ENCODE measurements at places on chromosomes 5 and 9.

DNA sequence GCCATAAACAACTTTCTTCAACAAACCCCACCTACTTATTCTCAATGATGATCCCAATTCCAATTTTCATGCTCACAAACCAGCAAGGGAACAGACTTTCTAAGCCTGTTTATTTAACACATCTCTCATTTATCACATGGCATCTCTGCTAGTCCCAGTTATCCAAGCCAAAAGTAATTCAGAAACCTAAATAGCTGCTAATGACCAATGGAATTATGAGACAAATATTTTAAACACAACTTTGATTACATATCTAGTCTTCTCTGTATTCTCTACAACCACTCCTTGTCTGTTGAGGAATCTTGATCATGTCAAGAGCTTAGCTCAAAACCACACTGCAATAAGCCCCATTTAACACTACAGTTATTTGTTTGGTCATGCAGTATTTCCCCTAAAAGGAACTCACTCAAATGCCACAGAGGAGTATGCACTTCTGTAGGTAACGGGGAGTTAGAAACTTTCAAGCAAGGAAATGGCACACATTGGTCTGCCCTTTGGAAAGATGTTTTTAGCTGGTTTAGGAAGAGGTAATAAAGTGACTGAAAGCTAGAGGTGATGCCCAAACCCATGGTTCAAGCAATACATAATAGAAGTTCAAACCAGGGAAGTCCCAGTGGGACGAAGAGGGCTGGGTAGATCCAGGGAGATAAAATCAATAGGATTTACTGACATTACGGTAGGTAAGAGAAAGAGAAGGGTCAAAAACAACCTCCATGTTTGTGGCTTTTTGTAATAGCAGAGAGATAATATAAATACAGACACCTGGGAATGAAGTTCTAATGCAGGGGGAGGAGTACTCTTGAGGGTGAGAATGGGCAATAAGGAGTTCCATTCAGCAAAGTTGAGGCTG is 42.1 kb upstream of the HTR4 start:
- DNase-seq: no peak

DNA sequence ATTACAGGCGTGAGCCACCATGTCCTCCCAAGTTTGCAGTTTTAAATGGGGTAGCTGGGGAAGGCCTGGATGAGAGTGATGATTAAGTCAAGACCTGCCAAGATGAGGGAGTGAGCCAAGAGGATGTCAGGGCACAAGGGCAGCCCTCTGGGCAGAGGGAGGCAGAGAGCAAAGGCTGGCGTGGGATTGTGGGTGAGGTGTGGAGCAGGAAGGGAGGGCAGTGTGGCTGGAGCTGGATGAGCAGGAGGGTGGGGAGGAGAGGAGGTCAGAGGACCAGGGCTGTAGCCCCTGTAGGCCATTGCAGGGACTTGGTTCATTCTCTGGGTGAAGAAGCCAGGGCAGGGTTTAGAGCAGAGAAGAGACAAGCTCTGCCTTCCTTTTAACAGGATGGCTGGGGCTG is 53.7 kb upstream of the CTNNA1 start:
- DNase-seq: no peak

- no peak for DNase-seq
Measured at GRCh38 chr5:31962351-31962751, 211.8 kb downstream of the GOLPH3 start.

DNA sequence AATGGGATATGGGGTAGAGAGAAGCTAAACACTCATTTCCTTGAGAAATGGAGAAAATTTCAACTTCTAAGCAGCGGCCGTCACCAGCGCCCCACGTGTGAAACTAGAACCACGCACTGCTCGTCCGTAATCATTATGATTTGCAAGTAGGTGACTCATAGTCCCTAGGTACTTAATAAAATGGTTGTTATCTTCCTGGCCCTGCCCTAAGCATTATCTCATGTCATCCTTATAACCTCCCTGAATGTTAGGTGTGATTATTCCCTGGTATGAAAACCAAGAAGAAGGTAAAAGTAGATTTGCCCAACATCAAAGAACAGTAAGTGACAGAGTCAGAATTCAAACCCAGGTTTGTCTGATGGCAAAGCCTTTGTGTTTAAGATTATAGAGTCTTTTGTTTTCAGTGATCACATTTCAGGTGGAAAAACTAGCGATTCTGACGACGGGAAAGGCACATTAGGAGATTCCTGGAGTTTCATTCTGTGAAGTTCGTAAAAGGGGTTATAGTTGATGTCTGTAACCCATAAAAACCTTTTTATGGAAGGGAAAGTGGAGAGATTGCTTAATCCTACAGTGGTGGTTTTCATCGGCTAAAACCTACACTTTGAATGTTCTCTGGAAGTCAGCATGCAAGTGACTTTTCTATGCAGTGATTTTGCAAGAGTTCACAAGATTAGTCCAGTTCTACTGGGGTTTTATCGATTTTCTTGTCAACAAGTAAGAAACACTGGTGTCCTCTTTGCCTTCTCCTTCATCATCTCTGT is 202.9 kb upstream of the WWC1 start:
- DNase-seq: no peak

DNA sequence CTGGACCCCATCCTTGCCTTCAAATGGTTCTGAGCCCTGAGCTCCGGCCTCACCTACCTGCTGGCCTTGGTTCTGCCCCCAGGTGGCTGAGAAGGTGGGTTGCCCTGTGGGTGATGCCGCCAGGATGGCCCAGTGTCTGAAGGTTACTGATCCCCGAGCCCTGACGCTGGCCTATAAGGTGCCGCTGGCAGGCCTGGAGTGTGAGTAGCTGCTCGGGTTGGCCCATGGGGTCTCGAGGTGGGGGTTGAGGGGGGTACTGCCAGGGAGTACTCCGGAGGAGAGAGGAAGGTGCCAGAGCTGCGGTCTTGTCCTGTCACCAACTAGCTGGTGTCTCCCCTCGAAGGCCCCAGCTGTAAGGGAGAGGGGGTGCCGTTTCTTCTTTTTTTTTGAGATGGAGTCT is 5.2 kb downstream of the CEL start:
- DNase-seq: no peak

- no peak for DNase-seq
Measured at GRCh38 chr9:121811140-121811539, 159.7 kb downstream of the DAB2IP start.

DNA sequence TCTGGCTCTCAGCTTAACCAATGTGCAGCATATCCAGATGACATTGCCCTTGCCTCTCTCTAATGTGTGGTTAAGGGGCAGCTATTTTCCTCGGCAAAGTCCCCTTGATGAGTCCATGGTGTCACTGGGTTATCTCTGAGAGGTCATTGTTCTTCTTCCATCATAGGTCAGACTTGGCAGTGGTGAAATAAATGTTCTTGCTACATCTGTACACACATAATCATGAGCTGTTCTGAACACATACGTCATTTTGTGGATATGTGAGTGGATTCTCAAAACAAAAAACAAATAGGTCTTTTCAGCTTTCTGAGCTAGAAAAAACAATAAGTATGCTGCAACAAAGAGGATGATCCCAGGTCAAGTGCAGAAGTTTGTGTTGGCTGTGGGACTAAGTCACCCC is 134.7 kb upstream of the PTPN3 start:
- DNase-seq: no peak

GRCh38 chr9:134554373-134555093 is 87.1 kb upstream of the COL5A1 start:
- no peak for DNase-seq

- no peak for DNase-seq
Measured at GRCh38 chr5:34899066-34899465, 16.2 kb downstream of the RAD1 start.

DNA sequence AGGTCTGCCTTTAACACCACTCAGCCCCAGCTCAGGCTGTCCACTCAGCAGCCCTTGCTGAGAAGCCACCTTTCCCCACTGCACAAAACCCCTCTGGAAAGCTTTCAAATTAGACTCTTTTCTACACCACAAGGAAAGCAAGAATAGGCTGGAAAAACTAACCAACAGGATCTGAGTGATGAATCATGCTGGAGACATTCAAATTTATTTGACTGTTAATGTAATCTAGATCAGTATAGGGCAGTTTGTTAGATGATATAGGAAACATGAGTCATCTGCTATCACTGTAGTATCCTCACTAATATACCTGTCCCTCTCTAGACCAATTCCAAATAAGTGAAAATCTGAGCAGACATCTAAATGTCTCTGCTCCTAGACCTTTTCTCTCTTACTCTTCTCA is 127.8 kb upstream of the PAM start:
- DNase-seq: no peak

- no peak for DNase-seq
Measured at GRCh38 chr5:135392256-135392655, 6.8 kb downstream of the MACROH2A1 start.

- DNase-seq: no peak
Measured at GRCh38 chr9:123861086-123861755, 68.7 kb downstream of the DENND1A start.

DNA sequence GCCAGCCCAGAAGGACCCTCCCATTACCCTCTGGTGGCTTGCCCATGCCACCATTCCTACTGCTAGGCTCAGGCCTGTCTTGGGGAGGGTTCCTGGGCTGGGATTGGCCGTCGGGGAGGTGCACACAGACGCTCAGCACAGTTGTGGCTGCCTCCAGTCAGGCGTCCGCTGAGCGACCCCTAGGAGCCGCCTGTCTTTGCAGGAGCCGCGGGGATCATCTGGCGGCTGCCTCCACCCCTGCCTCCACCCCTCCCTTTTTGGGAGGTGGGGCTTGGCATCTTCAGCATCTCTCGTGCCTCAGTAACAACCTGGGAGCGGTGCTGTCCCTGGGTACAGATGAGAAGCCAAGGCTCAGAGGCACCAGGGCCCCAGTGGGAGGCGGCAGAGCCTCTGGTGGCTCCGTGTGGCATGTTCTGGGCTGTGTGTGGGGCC is 39.6 kb downstream of the RXRA start:
- peak; percentile 53 for DNase-seq

GRCh38 chr5:126115059-126115629 is 308.1 kb upstream of the GRAMD2B start:
- DNase-seq: no peak

- peak; percentile 45 for DNase-seq
Measured at GRCh38 chr9:109143881-109144562, 23.0 kb downstream of the FRRS1L start.

DNA sequence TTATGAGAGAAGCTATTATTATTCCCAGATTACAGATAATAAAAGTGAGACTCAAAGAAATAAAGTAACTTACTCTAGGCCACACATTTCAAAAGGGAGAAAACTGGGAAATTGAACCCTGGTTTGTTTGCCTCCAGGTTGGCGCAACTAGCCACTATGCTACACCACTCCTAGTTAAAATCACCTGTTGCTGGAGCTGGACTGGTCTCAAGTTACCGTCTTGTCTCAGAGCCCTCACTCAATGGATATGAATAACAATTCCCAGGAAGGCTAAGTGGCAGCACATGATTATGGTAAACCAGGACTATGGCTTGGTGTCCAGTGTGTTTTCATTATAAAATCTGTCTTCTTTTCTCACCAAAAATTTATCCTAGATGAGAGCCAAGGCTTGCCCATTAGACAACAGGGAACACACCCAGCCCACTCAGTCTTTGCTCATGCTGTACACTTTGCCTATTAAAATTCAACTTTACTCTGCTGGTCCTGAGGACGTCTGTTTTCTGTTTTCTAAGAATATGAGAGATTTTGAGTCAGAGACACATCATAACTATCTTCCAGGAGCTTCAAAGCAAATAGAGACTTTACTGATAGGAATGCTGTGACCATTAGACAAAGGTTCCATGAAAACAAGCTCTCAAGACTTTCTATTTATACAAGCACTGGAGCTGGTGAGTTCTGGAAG is 58.1 kb downstream of the ADRB2 start:
- DNase-seq: no peak

- peak; percentile 43 for DNase-seq
Measured at GRCh38 chr5:123671042-123671441, 159.1 kb downstream of the CSNK1G3 start.

- DNase-seq: no peak
Measured at GRCh38 chr9:30723656-30724055, 1660.8 kb upstream of the ACO1 start.

- no peak for DNase-seq
Measured at GRCh38 chr5:169099801-169100734, 200.9 kb downstream of the SLIT3 start.

DNA sequence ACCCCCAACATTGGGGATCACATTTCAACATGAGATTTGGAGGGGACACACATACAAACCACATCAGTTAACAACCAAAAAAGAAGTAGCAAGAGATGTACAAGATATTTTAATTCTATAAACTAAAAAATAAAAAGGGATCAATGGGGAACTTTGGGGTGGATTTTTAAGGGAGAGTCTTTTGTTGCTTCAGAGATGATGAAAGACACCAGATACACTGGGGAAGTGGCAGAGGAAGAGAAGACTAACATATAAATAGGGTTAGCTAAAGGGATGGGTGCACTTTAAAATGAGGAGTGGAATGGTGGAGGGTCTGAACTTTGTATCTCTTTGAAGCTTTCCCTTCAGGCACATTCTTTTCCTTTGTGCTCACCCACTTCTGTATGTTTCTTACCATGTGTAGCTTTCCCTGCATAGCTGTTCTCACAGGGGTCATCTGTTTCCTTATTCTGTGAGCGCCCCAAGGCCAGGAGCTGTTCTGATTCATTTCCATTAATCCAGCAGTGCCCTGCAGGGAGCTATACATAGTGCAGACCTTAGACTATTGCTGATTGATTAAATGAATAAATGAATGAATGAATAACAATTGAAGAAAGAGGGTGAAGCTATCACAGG is 531.6 kb upstream of the KLF4 start:
- no peak for DNase-seq

DNA sequence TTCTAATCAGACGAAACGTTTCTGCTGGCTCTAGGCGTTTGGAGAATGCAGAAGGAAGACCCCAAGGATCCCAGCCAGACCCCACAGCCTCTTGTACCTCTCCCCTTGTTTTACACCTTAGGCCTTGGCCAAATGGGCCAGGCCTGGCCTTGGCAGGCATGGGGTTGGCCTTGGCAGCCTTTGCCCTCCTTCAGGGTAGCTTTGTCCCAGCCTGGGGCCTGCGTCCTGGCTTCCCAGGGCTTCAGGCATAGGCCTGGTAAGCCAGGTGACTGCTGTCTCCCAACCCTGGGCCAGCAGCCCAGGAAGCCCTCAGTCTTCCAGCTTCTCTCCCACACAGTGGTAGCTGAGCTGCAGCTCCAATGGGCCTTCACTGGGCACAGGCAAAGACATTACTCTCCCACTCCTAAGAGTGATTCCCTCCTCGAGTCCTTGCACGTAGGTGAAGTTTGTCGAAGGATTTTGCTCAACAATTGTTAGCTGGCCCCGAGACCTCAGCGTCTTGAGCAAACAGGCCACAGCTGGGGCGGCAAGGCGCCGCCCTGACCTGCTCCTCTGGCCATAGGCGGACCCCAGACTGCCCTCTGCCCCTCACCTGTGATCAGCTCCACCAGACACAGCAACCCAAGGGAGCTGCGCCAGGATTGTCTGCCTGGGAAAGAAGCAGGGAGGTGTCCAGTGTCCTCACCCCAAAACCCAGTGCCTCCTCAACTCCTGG is 1.1 kb upstream of the PITX1 start:
- peak; percentile 51 for DNase-seq

DNA sequence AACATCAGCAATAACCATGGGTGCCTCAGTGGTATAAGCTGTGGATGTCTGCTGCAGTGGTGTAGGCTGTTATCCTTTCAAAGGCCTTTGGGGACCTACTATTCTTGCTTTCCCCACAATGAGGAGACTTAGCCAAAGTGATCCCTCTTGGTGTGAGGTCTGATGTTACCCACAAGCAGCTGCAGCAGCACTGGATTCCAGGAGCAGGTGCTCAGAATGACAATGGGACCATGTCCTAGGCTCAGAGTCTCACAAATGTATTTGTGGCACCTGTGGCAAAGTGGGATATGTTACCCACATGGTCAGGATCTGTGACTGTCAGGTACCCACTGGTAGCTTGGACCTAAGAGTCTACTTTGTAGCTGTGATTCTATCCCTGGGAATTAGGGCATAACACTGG is 70.4 kb downstream of the RNF130 start:
- DNase-seq: no peak

GRCh38 chr5:128470663-128471062 is 67.4 kb downstream of the FBN2 start:
- DNase-seq: no peak

Measured in D341Med (cell line).